Activated CD4-positive, alpha-beta T cell treated with anti-CD3 and anti-CD28 coated beads for 36 hours (primary cell): ENCODE measurements at places on chromosomes 3 and 15. TPM values are rescaled to one million over a fixed set of nuclear protein-coding genes. Genes with fewer than 3 reads are reported as not detected.

CALML4 gene
- total RNA-seq, result 6.8 TPM

- DNase-seq, result no peak
Measured at GRCh38 chr3:64093211-64093610, 69.9 kb upstream of the PSMD6 start.

DNA sequence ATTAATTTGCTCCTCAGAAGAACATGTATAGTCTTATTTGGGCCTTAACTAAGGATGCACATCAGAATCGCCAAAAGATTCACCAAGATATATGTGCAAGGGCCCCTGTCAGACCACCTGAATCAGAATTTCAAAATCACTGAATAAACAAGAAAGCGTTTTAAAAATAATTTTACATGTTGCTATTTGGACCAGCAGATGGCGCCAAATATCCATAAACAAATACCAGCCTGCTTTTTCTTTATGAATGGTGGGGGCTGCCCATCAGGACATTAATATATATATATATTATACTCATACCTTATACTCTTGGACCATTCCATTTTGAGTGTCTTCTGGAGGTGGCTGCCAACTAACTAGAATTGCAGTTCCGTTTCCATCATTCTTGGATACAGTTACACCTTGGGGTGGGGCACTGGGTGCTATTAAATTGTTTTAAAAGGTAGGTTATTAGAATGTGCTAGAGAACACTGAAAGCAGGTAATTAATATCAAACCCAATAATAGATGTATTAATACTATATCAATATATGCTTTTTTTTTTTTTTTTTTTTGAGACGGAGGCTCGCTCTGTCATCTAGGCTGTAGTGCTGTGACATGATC lies 1108.3 kb downstream of the ROBO1 start:
- DNase-seq, result peak; percentile 42

DNA sequence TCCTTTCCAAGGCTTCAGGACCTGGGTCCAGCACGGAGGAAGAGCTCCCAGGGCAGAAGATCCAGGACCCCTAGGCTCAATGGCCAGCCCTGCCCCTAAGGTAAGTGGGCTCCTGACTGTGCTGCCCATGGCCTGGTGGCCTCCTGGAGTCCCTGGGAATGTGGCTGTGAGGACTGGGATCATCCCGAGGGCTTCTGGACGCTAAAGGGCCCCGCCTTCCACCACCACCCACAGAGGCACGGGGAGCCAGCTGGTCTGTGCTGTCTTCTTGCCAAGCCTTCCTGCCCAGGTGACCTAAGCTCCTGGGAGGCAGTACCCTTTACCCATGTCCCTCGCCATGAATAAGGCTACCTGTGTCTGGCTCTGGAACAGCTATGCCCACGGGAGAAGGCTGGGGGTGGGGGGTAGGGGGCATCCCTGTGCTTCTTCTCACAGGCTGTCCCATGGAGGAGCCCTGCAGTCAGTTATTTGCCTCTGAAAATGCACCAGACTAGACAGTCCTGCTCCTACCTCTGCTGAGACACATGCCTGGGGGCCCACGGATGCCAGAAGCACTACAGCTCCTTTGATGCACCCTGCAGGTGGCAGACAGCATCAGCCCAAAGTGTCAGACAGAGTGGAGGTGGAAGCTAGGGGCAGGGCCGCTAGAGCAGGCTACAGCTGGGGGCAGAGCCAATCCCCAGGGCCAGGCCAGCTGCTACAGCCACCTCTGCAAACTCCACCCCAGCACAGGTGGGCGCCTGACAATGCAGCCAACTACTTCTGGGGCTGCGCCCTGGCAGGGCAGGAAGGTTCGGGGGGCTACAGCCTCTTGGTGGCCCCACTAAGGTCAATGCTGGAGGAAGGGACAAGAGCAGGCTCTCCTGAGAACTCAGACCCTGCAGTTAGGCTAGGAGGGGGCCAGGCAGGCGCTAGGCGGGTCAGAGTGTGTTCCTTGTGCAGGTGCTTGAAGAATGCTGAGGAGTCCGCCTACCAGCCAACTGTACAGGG lies 90.9 kb downstream of the SEC22A start:
- DNase-seq, result no peak

CASR gene
- 0.05 TPM for total RNA-seq

DNA sequence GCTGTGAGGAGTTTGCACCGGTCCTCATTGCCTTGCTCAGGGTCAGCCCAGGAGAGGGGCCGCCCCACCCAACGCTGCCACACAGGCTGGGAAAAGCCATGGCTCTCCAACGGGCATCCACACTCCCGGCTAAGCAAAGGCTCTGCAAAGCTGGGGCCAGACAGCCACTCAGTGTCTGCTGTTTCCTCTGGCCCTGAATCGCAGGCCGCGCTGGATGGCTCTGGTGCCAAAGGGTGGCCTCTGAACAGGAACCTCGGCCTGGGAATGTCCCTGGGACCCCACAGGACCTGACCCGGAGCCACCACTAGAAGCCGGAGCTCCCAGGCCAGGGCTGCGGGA lies 42.9 kb downstream of the RPN1 start:
- DNase-seq, result no peak

DNA sequence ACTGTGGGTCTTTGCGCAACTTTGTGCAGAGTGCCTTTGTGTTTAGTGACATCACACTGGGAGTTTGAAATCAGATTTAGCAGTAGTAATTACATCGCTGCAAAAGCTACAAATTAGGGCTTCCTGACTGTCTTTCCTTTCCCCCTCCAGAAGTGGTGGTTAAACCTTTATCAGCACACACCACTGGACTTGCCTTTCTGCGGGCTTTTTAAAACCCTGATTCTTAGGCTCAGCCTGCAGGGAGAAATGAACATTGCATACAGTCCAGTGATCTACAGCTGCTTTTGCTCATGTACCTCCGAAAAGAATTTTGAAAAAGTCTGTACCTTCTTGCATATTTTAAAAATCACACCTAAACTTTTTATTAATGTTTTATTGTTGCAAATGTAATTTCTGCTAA lies 219.7 kb upstream of the NAALADL2 start:
- no peak for DNase-seq

PPM1L gene
- 2.4 TPM for total RNA-seq
